Stimulated activated CD8-positive, alpha-beta memory T cell treated with anti-CD3 and anti-CD28 coated beads, Interleukin-2, amount 100 ng/mL, for 1 hour (primary cell): ENCODE measurements at places on chromosomes 11 and 22.

DNA sequence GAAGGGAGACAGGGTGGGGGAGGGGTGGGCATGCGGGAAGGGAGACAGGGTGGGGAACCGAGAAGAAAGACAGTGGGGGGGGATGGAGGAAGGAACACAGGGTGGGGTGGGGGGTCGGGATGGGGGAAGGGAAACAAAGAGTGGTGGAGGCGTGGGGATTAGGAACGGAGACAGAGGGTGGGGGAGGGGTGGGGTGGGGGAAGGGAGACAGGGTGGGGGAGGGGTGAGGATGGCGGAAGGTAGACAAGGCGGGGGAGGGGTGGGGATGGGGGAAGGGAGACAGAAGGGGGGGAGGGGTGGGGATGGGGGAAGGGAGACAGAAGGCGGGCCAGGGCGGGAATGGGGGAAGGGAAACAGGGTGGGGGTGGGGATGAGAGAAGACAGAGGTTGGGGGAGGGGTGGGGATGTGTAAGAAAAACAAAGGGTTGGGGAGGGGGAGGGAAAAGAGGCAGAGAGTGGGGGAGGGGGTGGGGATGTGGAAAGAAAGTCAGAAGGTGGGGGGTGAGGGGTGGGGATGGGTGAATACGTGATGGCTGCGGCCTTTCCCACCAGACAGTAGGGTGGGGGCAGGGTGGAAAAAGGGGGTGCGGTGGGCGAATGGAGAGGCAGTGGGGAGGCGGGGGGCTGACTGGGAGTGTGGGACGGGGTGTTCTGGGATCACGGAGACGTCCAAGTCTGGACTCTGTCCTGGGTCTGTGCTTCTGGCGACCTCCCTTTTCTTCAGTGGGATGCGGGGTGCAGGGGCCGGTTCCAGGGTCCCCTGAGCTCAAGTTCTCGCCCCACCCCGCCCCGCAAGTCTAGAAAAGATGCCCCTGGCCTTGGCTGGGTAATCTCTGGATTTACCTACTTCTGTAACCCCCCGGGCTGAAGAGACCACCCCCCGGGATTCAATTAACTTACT is 744 bp downstream of the PRAME start:
- no peak for DNase-seq

DNA sequence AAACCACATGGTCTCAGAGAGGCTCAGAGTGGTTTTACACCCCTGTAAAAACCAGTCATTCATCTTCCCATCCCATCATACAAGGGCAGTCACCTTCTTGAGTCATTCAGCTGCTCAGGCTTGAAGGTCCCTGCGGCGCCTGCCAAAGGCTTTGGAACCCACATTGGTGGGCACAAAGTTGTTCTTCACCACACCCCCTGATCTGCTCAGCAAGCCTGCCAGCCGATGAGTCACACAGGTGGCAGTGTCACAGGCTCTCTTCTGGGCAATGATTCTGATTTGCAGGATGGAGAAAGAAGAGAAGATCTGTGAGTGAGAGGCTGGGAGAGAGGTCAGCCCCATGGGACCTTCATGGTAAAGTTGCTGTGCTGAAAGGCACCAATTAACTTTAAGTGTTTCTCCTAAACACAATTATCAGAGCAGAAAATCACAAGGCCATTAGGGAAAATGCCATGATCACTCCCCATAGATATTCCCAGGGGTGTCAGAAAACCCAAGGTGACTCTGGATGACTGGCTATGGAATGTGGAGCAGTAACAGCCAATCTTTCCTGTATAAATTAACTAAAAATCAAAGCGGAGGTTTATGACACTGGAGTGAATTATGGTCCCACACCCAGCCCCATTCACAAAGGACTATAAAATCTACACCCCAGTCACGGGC is 4.4 kb downstream of the CALCA start:
- DNase-seq, result no peak

DNA sequence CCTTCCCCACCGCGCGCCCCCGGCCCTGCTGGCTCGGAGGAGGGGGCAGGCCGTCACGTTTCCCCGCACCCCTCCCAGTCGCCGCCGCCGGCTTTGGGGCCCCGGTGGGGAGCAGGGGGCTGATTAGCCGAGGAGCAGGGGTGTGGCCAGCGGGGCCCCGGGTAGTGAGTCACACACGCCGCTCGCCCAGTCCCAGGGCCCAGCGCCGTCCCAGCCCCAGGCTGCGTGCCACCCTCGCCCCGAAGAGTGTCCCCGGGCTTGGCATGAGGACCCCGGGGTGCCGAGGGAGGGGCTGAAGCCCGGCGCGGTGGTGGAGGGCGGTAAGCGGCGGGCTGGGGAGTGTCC is 34.4 kb downstream of the PRDM11 start:
- no peak for DNase-seq

GRCh38 chr22:27164781-27165503 is 507.6 kb downstream of the MIAT start:
- DNase-seq, result no peak

- DNase-seq, result no peak
These were observed 758 bp downstream of the LDLRAD3 start for GRCh38 chr11:35944503-35945136.

DNA sequence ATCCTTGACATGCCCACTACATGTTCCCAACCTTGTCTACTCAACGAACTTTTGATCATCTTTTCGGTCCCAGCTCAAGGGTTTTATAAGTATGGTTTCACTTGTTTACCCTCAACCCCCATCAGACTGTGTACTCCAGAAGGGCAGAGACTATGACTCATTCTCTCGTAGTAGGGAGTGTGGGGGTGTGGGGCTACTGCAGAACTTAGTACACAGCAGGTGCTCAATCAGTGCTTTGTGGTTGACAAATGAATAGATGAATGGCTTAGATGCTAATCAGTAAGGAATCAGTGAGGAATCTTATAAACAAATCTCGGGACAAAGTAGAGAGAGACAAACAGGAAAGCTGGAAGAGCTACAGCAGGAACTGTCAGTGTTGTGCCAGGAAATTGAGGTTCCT is 151.7 kb upstream of the PLET1 start:
- DNase-seq, result no peak

GRCh38 chr11:92804388-92804966 is 165.0 kb upstream of the MTNR1B start:
- DNase-seq, result no peak

GRCh38 chr11:11973866-11974265 is 34.6 kb downstream of the DKK3 start:
- DNase-seq, result no peak

DNA sequence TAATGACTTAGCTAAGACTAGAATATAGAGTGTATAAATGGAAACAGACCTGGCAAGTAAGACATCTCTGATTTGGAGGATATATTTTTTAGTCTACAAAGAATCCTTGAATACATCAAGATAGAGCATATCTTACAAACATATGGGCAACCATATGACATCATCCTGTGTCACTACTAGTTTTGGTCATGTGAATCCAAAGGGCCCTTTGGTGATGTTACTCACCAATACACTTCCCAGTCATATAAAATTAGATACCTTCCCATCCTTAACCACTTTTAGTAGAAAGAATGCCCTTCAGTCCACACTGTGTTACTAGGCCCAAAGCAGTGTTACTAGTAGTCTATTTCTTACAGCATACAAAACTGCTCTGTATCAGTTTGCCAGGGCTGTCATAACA is 31.6 kb downstream of the GRIA4 start:
- DNase-seq, result no peak

- no peak for DNase-seq
These were observed 921 bp downstream of the C1QTNF5 start for GRCh38 chr11:119339589-119340334.

DNA sequence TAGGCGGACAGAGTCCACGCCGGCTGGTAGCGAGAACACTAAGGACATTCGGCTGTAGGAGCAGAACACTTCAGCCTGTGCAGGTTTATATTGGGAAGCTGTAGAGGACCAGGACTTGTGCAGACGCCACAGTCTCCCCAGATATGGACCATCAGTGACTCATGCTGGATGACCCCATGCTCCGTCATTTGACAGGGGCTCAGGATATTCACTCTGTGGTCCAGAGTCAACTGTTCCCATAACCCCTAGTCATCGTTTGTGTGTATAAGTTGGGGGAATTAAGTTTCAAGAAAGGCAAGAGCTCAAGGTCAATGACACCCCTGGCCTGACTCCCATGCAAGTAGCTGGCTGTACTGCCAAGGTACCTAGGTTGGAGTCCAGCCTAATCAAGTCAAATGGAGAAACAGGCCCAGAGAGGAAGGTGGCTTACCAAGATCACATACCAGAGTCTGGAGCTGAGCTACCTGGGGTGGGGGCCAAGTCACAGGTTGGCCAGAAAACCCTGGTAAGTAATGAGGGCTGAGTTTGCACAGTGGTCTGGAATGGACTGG is 17.2 kb downstream of the P2RY2 start:
- DNase-seq, result no peak

DNA sequence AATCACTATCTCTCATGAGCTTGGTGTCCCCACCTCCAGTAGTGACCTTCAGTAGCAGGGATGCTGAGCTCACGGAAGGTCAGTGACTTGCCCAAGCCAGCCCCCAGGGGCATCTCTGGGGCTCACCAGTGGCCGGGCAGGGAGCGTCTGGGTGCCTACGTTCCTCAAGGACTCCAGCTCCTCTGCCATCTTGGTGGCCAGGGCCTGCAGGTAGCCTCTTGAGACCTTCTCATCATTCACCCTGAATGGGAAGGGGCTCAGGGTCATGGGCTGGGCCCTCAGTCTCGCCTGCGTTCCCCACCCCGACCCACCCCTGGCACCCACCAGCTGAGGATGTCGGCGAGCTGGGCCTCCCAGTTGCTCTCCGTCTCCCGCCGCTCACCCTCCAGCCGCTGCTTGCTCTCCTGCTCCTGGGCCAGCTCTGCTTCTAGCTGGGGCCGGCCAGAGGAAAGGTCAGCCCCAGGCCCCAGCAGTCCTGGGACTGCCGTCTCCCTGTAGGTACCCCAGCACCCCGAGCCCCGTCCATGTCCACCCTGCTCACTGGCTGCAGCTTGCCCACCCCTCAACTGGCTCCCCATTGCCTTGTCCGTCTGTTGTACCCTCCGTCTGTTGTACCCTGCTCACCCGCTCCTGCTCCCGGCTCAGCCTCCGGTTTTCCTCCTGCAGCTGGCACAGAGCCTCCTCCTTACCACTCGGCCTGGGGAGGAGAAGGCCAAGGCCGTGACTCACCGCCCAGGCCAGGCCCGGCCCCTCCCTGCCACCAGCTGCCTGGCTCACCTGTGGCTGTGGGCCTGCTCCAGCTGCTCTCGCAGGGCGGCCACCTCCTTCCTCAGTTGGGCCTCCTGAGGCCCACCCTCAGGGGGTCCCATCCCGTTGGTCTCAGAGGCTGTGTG is 9.5 kb downstream of the CDC42BPG start:
- DNase-seq, result no peak

DNA sequence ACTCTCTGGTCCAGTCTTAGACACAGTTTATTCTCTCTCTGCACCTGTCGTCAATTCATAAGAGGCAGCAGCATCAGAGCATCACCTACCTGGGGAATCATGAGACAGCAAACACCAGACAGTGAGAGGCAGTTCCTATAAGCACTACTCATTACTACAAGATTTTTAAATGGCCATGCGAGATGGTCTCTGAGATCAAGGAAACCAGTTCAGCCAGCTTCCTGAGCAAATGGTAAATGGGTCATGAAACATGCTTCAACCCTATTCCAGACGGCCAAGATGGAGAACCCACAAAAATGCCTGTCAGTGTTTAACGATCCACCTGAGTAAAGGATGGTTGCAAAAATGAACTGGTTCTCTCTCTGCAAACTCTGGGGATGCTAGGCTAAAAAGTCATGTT is 52.9 kb downstream of the SYTL2 start:
- no peak for DNase-seq
